ENCODE measurements at places on chromosomes 16 and 17.

GRCh38 chr16:2436110-2436509, 6.9 kb downstream of the CCNF start:
- DNase-seq: no peak

- no peak for DNase-seq
Observed at GRCh38 chr17:71649941-71650350, 470.9 kb upstream of the SOX9 start.

GRCh38 chr17:8360260-8360659, 16.2 kb downstream of the KRABD2 start:
- DNase-seq: no peak

DNA sequence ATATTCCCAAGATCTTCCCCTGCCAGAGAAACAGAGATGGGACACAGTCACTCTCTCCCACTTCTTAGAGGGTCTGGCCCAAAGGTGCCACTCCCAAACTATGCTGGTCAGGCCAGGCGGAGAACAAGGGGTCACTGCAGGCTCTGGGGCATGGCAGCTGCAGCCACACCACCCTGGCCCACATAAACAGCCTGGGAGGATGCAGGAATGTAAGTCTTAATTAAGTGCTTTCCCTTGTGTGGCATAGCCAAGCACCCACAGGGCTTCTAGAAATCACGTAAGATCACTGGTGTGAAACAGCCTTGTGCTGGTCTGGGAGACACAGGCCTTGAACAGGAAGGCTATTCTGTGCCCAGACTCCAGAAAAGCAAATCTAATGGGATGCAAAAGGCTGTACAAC, 31.5 kb downstream of the ABCC12 start:
- no peak for DNase-seq

DNA sequence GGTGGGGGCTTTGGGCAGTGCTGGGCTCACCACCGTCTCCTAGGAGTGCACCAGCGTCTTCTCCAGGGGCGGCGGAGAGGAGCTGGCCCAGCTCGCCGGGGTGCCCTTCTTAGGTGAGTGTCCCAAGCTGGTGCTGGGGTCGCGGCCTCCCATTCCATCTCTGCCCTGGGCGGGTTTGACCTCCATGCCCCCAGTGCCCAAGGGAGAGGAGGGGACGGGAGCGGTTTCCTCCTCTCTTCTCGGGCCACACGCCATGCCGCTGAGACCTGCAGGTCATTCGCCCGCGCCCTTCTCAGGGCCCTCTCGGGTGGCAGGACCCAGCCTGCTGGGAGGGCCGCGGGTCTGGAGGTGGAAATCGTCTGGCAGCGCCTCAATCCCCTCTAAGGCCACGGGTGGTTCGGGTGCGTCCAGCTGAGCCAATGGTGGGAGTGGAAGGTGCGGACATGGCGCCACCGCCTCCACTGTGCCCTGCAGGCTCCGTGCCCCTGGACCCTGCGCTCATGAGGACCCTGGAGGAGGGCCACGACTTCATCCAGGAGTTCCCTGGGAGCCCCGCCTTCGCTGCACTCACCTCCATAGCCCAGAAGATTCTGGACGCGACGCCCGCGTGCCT, 5.3 kb downstream of the IGFALS start:
- DNase-seq: no peak

DNA sequence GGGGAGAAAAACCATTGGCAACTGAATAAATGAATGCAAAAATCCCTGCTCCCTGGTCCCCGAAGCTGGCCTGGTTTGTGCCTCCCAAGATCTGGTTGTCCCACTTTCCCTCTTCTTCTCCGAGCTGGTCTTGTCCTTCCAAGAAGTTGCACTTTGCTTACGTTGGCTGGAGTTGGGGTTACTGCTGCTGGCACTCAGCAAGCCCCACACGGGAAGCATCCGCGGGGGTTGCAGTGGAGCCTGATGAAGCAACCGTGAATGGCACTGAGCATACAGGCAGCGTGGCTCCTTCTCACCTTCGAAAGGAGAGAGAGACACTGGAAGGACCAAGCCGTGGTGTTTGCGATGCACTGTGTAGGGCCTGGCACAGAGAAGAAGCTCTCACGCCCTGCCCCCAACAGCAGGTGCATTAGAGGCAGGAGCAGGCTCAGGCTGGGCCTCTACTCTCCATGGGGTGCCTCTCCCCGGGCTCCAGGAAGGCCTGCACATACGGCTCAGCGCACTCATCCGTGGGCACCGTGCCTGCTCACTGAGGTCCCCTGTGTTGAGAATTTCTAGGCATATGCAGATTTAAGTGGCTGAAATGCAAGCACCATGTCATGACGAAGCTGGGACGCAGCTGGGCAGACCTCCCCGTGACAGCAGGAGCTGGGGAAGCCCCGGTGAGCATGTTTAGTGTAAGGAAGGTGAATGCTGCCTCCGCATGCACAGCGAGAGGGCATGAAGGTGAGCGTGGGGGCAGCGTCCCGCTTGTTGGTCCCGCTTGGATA, 12.1 kb downstream of the CA5A start:
- no peak for DNase-seq

GRCh38 chr16:21950782-21951521, 2.2 kb upstream of the UQCRC2 start:
- DNase-seq: no peak

- DNase-seq: no peak
Observed at GRCh38 chr17:27456681-27457359, 572 bp downstream of the KSR1 start.

GRCh38 chr16:11721781-11722467, 20.7 kb downstream of the TXNDC11 start:
- no peak for DNase-seq

DNA sequence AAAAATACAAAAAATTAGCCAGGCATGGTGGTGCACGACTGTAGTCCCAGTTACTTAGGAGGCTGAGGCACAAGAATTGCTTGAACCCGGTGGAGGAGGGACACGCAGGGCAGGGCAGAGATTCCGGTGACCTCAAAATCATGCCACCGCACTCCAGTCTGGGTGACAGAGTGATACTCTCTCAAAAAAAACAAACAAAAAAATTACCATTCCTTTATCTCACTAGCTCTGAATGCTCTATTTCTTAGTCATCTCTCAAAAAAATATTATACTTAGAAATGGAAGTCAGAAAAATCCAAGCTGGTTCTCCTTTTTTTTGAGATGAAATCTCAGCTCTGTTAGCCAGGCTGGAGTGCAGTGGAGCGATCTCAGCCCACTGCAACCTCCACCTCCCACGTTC, 40.8 kb downstream of the SPOP start:
- no peak for DNase-seq

- DNase-seq: no peak
Observed at GRCh38 chr17:28897769-28898526, 415 bp upstream of the FLOT2 start.

DNA sequence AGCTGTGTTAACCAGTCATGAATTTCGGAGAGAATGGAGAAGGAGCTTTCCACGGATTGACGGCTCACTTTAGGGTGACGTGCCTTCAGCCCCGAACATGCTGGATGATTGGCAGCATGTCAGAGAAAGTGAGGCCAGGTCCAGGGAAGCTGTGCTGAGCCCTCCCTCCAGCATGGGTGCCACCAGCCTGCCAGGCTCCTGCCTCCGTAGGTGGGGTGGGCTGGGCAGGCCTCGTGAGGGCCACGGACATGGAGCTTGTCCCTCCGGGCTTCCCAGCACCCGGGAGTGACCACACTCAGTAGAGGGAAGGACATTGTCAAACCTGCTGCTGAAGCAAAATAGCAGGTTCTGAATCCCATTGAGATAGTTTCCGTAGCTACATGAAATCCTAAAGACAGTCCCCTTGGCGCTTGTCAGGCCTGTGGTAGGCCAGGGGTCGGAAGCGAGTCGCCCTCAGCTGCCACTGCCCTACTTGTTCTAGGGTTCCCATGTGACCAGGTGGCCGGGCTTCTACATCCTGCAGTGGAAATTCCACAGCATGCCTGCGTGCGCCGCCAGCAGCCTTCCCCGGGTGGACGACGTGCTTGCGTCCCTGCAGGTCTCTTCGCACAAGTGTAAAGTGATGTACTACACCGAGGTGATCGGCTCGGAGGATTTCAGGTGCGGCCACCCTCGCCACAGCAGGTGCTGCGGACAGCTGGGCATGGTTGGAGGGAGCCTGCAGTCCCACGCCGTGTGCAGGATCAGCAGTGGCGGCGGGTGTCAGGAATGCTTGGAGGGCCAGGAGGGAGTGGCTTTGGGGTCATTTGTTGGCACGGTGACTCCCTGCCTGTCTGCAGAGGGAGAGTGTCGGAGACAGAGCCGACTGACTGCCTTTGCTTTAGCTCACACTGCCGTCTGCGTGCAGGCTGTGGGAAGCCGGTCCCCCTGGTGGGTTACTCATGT, 72.3 kb downstream of the SEC14L1 start:
- DNase-seq: no peak

- DNase-seq: no peak
Observed at GRCh38 chr16:4204521-4204920, 37.4 kb downstream of the SRL start.

DNA sequence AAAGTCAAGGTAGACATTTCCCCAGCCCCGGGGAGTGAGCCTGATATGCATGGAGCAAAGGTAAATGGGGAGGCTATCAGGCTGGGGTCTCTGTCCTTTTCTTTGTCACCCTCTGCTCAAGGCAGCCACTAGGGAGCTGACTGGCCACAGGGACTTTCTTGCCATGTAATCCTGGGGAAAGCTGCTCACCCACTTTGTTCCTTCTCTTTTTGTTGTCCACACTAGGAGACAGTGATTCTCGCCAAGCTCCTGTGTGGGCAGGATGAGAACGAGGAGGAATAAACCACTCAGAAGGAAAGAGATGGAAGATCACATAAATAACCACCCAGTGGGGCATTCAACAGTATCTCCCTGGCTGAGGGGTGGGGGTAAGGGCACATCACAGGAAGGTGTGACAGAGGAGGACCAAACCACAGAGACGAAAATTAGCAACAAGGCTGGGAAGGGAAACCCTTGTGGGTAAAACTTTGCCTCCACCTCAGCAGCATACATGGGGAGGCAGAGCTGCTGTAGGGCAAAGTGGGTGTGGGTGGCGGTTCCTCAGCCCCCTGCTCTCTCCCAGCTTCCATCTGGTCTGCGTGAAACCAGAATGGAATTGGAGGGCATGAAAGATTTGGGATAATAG, 26.2 kb upstream of the CCL1 start:
- no peak for DNase-seq

GRCh38 chr17:72600934-72601333, 480.1 kb downstream of the SOX9 start:
- no peak for DNase-seq

DNA sequence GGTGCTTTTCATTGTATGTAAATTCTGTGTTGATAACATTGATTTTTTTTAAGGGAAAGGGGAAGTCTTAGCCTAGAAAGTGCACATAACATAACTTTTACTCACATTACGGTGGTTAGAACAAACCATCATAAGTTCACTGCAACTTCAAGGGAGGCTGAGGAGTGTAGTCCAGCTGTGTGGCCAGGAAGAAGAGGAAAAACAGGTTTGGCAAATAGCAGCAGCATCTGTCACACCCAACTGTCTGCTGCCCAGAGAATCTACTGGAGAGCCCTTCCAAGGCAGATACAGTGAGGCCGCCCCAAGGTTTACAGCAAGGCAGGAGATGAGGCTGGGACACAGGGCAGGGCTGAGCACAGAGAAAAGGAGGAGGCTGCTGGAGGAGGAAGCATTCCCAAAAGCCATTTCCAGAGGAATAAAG, 60.6 kb downstream of the AIPL1 start:
- no peak for DNase-seq

DNA sequence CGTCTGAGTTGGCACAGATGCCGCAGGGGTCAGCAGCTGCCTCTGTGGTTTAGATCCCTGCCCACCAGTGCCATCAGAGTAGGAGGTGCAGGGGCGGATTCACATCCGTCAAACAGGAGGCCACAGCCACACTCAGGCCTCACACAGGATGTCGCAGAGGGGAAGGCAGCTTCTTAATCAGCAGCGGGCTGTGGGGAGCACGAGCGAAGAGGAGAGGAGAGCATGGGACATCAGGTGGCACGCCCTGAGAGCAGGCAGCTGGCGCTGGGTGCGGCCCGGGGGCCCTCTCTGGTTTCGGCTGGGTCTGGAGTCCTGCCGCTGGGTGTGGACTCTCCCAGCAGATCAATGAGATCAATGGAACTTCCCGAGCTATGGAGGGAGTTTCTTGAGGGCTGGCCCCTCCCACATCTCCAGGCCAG, 9.6 kb downstream of the LLGL2 start:
- no peak for DNase-seq

GRCh38 chr17:35476283-35476820, 27.8 kb upstream of the SLFN13 start:
- DNase-seq: no peak

- no peak for DNase-seq
Observed at GRCh38 chr17:43882761-43883415, 24.4 kb downstream of the MPP2 start.

DNA sequence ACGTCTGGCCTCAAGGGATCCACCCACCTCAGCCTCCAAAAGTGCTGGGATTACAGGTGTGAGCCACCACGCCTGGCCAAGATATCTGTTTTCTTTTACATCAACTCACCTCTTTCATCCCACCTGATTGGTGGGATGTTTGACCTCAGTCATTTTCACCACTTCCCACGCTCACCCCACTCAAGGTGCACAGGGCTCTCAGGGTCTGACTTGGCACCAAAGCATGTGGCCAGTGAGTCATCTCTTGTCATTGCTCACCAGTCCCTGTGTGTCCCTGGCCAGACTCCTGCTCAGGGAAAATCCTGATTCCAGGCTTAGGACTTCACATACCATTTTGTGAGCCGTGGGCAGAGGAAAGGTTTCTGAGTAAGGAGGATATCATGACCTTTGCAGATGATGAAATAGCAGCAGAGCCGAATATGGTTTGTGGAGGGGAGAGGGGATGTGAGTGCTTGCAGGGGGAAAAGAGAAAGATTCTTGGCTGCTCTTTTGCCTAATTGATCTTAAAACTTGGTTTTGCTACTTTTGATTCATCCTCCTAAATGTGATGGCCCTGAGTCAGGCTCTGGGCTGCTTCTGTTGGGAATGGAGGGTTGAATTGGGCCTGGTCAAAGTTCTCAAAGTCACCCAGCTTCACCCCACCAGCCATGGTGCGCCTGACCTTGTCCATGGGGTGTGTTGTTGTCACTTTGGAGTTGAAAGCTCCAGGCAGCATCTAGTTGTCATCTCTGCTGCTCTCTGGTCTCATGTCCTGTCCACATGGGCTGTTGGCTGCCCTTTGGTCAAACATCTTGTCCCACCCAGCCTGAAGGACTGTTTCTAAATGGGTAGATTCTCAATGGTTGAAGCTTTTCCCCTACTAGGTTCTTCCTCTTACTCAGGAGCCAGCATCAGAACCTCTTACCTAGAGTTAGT, 6.0 kb upstream of the KCNH6 start:
- DNase-seq: no peak

DNA sequence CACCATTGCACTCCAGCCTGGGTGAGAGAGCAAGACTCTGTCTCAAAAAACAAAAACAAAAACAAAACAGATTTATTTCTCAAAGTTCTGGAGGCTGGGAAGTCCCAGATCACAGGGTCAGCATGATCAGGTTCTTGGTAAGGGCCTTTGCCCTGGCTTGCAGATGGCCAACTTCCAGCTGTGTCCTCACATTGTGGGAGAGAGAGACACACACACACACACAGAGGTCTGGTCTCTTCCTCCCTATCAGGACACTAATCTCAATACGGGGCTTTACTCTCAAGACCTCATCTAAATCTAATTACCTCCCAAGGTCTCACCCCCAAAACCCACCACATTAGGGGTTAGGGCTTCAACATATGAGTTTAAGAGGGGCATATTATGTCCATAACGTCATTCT, 26.4 kb upstream of the TAOK1 start:
- DNase-seq: no peak

- no peak for DNase-seq
Observed at GRCh38 chr16:23974223-23974622, 138.4 kb downstream of the PRKCB start.

GRCh38 chr17:42275527-42276358, 448 bp downstream of the STAT5B start:
- no peak for DNase-seq
